ENCODE measurements at places on chromosomes 1 and 21.

- DNase-seq, result no peak
Observed at GRCh38 chr1:240492832-240493440, 119.0 kb downstream of the GREM2 start.

GRCh38 chr1:172414331-172414730 is 6.2 kb upstream of the C1orf105 start:
- no peak for DNase-seq

- no peak for DNase-seq
Observed at GRCh38 chr1:223179280-223179679, 36.2 kb upstream of the TLR5 start.

GRCh38 chr1:231139125-231139649 is 22.7 kb upstream of the TRIM67 start:
- DNase-seq, result no peak

DNA sequence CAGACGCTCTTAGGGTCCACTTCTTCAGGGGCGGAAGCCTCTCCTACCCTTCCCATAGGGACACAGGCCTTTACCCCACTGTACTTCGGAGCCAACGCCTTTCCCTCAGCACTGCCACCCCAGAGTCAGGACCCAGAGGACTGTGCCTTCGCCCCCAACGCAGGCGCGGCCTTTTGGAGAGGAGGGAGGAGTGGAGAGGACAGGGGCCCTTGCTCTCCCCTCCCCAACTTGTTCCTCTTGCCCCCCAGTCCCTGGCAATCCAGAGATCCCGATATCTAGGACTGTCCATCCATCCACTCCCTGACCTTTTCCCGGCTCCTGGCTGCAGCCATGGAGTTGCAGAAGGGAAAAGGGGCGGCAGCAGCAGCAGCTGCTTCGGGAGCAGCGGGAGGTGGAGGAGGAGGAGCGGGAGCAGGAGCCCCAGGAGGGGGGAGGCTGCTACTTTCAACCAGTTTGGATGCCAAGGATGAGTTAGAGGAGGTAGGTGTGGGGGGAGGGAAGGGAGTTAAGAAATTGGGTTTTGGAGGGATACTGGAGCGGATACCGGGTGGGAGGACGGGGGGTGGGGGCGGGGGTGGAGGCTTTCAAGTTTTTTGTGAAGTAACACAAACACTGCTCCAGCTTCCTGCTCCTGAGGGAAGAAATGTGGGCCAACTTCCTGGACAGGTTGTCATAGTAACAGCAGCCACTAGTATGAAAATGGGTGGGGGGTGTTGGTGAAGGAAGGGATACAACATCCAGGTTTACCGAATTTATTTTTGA is 636 bp downstream of the INTS3 start:
- peak; percentile 30 for DNase-seq

DNA sequence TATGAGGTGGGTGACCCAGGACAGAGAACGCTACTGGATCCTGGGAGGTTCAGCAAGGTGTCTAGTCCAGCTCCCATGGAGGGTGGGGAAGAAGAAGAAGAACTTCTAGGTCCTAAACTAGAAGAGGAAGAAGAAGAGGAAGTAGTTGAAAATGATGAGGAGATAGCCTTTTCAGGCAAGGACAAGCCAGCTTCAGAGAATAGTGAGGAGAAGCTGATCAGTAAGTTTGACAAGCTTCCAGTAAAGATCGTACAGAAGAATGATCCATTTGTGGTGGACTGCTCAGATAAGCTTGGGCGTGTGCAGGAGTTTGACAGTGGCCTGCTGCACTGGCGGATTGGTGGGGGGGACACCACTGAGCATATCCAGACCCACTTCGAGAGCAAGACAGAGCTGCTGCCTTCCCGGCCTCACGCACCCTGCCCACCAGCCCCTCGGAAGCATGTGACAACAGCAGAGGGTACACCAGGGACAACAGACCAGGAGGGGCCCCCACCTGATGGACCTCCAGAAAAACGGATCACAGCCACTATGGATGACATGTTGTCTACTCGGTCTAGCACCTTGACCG is 8.6 kb upstream of the PIGV start:
- DNase-seq, result no peak

DNA sequence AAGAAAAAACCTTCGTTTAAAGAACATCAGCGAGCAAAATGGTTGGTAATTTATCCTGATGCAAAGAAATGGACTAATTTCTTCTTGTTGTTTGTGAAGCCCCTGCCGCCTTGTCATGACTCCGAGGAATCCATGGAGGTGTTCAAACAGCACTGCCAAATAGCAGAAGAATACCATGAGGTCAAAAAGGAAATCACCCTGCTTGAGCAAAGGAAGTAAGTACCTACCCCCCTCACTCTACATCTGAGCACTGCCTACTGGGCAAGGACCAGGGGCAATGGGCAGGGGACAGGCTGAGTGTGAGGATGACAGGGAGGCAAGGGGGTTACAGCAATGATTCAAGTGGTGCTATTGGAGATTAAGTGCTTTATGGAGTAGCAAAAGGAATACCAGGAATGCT is 29.4 kb downstream of the MAP3K7CL start:
- DNase-seq, result no peak

- no peak for DNase-seq
Observed at GRCh38 chr1:55827350-55827749, 612.2 kb upstream of the USP24 start.

DNA sequence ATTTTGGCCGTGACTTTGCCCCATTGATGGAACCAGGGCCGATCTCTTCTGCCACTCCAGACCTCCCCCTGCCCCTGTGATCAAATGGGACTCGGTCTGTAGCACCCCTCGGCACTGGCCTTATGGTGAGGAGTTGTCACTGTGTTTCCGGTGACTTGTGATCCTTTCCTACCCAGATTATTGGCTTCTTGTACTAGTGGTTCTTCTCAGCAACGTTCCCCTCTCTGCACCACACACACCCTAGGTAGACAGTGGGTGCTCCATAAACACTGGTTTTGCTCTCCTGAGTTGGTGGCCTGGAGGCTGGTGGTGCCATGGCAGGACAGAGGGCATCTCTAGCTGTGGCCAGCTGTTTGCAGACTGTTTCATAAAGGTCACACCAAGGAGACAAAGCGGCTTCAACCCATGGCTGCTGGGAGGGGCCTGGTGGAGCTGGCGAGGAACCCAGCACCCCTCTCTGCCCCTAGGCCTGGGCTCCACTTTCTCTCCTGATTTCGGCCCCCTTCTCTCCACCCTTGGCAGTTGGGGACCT is 50.7 kb downstream of the DHRS3 start:
- DNase-seq, result no peak

- DNase-seq, result no peak
Observed at GRCh38 chr1:32336963-32337675, 1.1 kb upstream of the MARCKSL1 start.

- no peak for DNase-seq
Observed at GRCh38 chr1:23069675-23070074, 50.4 kb downstream of the KDM1A start.

DNA sequence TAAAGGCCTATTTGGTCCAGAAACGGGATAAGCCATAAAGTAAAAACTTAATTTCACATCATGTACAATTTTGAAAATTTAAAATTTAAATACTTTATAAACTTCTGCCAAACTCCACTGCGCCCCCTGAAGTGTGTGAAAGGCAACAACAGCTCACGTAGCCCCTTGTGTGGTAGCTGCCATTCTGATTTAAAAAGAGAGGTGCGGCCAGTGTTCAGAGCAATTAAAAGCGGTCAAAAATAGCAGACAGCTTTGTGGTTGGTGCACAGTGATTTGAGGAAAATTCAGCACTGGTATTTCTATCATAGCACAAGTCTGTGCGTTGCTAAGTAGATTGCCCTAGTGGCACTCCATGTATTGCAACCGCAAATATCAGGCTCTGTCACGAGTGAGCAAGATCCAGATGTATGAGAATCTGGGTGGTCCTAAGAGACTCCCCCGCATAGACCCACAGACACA is 122.5 kb downstream of the ATG4C start:
- no peak for DNase-seq
